ENCODE measurements at places on chromosomes 1 and 21.

- DNase-seq = no peak
Measured at GRCh38 chr1:41532206-41532975, 47.9 kb upstream of the EDN2 start.

DNA sequence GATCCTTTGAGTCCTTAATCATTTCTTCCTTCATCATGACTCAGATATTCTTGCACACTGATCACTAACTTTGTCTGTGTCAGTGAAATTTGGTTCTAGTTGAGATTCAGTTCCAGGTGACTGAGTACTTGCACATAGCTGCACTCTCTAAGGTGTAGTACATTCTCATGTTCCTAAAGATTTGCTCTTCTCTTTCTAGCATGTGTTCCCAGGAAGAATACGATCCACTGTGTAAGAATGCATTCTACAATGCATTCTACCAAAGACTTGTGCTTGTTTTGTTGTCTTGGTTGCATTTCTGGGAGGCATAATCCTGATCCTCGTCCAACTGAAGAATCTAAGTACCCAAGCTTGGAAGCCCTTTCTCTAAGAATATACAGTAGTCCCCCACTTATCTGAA is 104.3 kb upstream of the CDC42BPA start:
- no peak for DNase-seq

DNA sequence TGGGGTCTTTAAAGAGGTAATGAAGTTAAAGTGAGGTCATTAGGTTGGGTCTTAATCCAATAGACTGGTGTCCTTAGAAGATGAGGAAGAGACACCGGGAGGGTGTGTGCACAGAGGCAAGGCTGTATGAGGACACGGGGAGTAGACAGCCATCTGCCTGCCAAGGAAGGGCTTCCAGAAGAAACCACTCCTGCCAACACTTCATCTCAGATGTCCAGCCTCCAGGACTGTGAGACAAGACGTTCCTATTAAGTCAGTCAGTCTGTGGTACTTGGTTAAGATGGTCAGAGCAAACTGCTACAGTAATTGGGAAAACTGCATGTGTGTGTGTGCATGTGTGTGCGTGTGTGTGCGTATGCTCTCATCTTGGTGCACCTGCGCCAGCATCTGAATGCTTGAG is 77.1 kb downstream of the RYR2 start:
- DNase-seq = no peak

DNA sequence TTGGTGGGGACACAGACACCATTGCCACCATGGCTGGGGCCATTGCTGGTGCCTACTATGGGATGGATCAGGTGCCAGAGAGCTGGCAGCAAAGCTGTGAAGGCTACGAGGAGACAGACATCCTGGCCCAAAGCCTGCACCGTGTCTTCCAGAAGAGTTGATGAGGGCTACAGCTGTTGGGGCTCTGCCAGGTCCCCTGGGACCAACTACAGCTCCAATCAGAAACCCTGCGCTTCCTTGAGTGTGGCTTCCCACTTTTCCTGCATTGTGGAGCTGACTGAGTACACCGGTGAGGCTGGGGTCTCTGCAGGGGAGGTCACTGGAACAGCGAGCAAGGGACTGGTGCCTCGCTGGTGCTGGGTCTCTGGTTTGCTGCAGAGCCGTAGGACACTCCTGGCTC is 4.5 kb downstream of the ADPRS start:
- no peak for DNase-seq

All from fibroblast of villous mesenchyme (primary cell).